ENCODE measurements at places on chromosomes 2 and 18. TPM values are rescaled to one million over a fixed set of nuclear protein-coding genes. Genes with fewer than 3 reads are reported as not detected.
A peak's percentile ranks its signal among the peaks of the same experiment; 100 is the strongest.

GRCh38 chr2:46097714-46098480, 199.3 kb upstream of the EPAS1 start:
- DNase-seq: peak; percentile 13

DNA sequence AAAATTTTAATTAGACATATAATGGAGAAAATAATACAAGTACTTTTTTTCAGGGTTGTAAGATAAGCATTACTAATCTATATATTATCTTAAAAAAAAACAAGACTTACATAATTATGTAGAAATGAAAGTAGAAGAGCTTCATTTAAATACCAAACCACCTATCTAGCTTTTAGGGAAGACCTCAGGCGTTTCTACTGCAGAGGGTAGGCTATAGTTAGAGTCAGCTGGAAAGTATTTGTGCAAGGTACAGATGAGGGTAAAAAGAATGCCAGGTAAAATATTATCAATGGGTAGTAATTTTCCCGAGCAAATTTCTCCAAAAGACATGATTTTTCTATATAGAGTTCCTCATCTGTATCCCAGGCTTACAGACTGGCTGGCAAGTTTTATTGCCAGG, 30.5 kb upstream of the SLC39A10 start:
- DNase-seq: no peak

DNA sequence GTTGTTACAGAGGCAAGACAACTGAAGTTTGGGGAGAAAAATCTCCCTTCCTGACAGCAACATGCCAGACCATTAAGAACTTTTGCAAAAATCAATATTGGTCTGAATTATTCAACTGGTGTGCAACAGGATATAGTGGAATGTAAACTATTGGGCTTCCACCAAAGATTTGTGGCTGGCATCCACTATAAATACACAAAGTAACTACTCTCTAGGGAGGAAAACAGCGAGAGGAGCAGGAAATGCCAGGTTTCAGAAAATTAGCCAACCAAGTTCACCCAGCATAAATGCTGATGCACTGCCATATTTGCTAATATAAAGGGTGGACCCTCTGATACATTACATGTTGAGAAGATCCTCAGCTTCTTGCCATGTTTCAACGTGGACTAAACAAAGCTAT, 267.6 kb upstream of the LYPD1 start:
- no peak for DNase-seq

DNA sequence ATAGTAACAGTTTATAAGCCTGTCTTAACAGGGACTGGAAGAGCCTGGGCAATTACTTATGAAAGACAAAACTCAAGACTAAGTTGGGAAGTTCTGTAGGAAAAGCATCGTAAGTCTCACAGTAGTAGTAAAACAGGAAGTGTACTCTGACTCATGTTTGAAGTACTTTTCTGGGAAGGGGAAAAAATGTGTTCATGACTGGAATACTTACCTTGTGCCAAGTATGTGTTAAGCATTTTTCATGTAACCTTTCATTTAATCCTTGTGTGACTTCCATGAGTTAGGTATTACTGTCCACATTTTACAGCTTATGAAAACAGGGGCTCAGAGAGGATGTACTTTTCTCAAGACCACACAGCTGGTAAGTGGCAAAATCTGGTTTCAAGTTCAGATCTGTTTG, 13.7 kb upstream of the SKOR2 start:
- DNase-seq: no peak

DNA sequence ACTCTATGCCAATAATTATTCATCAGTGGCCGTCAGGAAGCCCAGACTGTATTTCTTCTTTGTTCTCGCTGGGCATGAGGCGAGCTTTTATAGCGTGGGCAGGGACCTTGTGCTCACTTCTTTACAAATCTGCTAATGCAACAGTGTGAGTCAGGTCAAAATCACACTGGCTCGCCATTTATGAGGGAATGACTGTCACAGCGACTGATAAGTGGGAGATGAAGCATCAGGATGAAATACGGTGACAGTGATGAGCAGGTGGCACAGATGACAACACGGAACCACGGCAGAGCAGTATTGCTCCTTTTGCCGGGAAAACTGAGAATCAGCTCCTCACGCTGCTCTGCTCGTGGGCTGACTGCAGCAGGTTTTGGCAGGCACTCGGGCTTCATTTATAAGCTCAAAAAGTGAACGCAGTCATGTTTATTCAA, 20.5 kb downstream of the TYMS start:
- DNase-seq: no peak

Gene LHCGR
- total RNA-seq: not detected

Gene RUFY4
- not detected for total RNA-seq

Measured in K562 (cell line).